ENCODE measurements at places on chromosomes 2 and 18. TPM values are rescaled to one million over a fixed set of nuclear protein-coding genes. Genes with fewer than 3 reads are reported as not detected.

The SPHKAP gene
- total RNA-seq, result 8.7 TPM

The EXOC6B gene
- total RNA-seq, result 69.8 TPM

The AAMP gene
- total RNA-seq, result 126 TPM

The TEX51 gene
- total RNA-seq, result not detected

The DLGAP1 gene
- total RNA-seq, result 25.9 TPM

The ZEB2 gene
- total RNA-seq, result 322 TPM

The CCDC178 gene
- total RNA-seq, result 3.1 TPM

The CNGA3 gene
- total RNA-seq, result 9.7 TPM

The CABYR gene
- total RNA-seq, result 7.0 TPM

The IL36B gene
- not detected for total RNA-seq

The TRIM54 gene
- 4.7 TPM for total RNA-seq

The CD8B2 gene
- 0.11 TPM for total RNA-seq

The RIT2 gene
- total RNA-seq, result 0.38 TPM

The C2orf78 gene
- total RNA-seq, result not detected

The MROH2A gene
- total RNA-seq, result not detected

The SALL3 gene
- total RNA-seq, result 15.2 TPM

The RBM44 gene
- total RNA-seq, result 2.6 TPM

The PDCD1 gene
- total RNA-seq, result 0.16 TPM

The QPCT gene
- total RNA-seq, result 12.0 TPM

The FAM210A gene
- 52.4 TPM for total RNA-seq

The CWC22 gene
- total RNA-seq, result 35.2 TPM

The GREB1 gene
- total RNA-seq, result 18.5 TPM

The CMPK2 gene
- 7.6 TPM for total RNA-seq

Measured in camera-type eye (tissue), 1 donor.